ENCODE measurements at places on chromosomes 5 and 9. TPM values are rescaled to one million over a fixed set of nuclear protein-coding genes. Genes with fewer than 3 reads are reported as not detected.

The APBA1 gene
- 5.1 TPM for total RNA-seq

The GABBR2 gene
- 0.06 TPM for total RNA-seq

The LRRC70 gene
- total RNA-seq, result 3.6 TPM

The OTULINL gene
- total RNA-seq, result 10.8 TPM

The ADGRV1 gene
- total RNA-seq, result 7.0 TPM

The SUSD1 gene
- 19.8 TPM for total RNA-seq

The TLX3 gene
- total RNA-seq, result not detected

The EPB41L4A gene
- 39.0 TPM for total RNA-seq

- no peaks in the 10 kb centered on the region for H3K27me3 ChIP-seq
- H3K4me3 ChIP-seq, result no peak overlapping the region
- no peak overlapping the region for H3K27ac ChIP-seq
- DNase-seq, result no peak
- H3K36me3 ChIP-seq, result no peaks in the 10 kb centered on the region
- no peaks in the 10 kb centered on the region for H3K4me1 ChIP-seq
These were observed 80.0 kb downstream of the MAN2A1 start for GRCh38 chr5:109769597-109770291.

GRCh38 chr5:54659700-54660131 is 142.2 kb downstream of the SNX18 start:
- no peak overlapping the region for H3K27ac ChIP-seq
- no peak for DNase-seq
- H3K27me3 ChIP-seq, result no peaks in the 10 kb centered on the region
- H3K4me1 ChIP-seq, result no peaks in the 10 kb centered on the region

- H3K27ac ChIP-seq, result peak within 1 kb of the TSS; percentile 87
- no peaks in the 10 kb centered on the region for H3K36me3 ChIP-seq
- peaks cover 22% of the 10 kb centered on the region for H3K4me1 ChIP-seq
- H3K27me3 ChIP-seq, result no peaks in the 10 kb centered on the region
- peak; percentile 96 for DNase-seq
- peak within 1 kb of the TSS; percentile 85 for H3K4me3 ChIP-seq
These were observed at the start of the genes CWC27 and SREK1IP1 for GRCh38 chr5:64768358-64769312. TSS of gene CWC27 (plus strand) at chr5:64768930. CDS start at chr5:64769147, 217 bp downstream. TSS of gene SREK1IP1 (minus strand) at chr5:64768691. CDS start at chr5:64768517, 174 bp downstream.

DNA sequence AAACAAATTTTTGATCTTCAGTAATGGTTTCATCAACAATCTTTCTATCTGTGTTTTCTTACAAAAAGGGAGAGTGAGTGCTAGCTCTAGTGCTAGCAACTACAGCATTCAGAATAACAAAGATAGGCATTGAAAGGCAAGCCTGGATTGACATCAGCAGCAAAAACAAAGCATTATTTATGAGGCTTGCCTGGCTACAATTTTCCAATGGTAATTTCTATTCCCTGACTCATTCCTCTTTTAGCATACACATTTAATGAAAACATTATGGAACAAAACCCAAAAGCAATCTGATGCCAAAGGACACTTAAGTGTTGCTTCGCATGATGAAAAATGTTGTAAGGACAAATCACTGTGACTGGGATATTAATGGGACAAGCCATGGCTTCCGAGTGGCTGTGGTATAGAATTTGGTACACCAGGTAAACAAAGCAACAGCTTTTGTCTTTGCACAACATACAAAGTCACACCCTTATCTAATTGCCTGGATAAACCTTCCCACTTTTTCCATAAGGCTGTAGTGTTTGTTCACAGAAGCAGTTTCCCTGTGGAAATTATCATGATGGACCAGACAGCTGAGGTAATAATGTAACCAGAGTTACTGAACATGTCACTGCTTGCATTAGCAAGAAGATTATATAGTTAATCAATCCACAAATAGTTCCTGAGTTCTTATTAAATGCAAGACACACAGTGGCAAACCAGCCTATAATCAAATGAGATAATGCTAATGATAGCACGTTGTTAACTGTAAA is 179.8 kb upstream of the EDIL3 start:
- no peaks in the 10 kb centered on the region for H3K36me3 ChIP-seq
- no peak overlapping the region for H3K27ac ChIP-seq
- H3K4me1 ChIP-seq, result no peaks in the 10 kb centered on the region
- no peak overlapping the region for H3K4me3 ChIP-seq

DNA sequence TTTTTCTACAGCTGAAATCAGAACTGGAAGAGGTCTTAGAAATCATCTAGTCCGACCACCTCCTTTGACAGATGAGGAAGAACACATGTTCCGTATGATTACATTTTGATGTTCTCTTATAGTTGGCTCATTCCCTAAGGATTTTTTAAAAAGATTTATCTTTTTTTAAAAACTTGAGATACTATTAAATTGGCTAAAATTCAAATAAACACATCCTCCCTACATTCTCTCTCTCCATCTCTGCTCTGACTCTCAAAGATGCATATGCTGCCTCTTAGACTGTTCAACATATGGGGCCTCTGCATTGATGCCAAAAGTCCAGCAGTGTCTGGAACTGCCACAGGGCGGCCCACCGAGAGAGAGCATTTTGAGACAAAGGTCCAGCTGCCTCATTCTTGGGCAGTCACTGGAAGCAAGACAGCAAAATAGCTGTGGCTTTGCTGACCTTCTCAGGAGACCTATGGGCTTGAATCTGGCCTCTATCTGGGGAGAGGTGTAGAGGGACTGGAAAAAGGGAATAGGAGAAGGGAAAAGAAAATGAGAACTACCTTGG is 12.8 kb upstream of the TSSK1B start:
- no peaks in the 10 kb centered on the region for H3K36me3 ChIP-seq
- H3K4me3 ChIP-seq, result no peak overlapping the region
- peak; percentile 83 for DNase-seq
- H3K4me1 ChIP-seq, result no peaks in the 10 kb centered on the region

- H3K27ac ChIP-seq, result no peak overlapping the region
- H3K4me3 ChIP-seq, result no peak overlapping the region
- no peak for DNase-seq
- no peaks in the 10 kb centered on the region for H3K4me1 ChIP-seq
- peaks cover 2% of the 10 kb centered on the region for H3K36me3 ChIP-seq
These were observed 10.0 kb downstream of the TLE4 start for GRCh38 chr9:79581794-79582193.

GRCh38 chr5:543755-544674 is 19.8 kb upstream of the SLC9A3 start:
- H3K27me3 ChIP-seq, result no peaks in the 10 kb centered on the region
- H3K4me1 ChIP-seq, result no peaks in the 10 kb centered on the region
- no peak overlapping the region for H3K4me3 ChIP-seq

DNA sequence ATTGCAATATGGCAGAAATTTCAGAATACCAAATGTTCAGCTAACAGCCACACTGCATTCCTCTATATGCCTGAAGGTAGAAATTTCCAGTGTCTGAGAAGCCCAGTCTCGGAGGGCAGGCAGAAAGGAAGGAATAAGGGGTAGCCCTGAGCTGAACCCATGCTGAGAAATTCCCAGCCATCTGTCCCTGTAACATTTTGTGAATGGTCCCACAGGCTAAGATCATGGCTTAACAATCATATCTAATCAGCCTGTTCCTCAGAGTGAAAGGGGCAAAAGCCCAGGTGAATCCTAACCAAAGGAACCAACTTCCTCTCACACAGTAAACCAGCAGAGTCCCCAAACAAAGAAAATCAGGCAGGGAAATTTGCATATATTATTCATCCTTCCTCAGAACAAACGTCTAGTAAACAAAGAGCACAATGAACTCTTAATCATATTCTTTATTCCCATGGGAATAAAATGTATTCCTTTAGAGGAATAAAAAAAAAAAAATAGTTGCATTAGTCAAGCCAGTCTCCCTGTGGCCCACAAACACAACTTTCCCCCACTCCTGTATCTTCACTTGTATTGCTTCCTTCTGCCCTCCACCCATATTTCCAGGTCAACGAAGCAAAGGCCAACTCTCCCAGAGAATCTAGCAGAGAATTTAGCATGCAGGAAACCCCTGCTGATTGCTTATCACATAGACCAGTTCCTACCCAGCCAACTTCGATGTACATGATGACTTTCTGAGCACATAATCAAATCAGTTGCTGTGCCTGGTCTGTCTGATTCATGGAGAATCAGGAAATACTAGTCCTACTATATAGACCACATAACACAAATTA is 257.6 kb downstream of the FAM114A2 start:
- H3K27me3 ChIP-seq, result no peaks in the 10 kb centered on the region
- no peak overlapping the region for H3K27ac ChIP-seq
- no peak for DNase-seq
- no peaks in the 10 kb centered on the region for H3K36me3 ChIP-seq

GRCh38 chr5:169052207-169052606 is 248.7 kb downstream of the SLIT3 start:
- no peaks in the 10 kb centered on the region for H3K36me3 ChIP-seq
- peaks cover 3% of the 10 kb centered on the region for H3K4me1 ChIP-seq
- no peak overlapping the region for H3K27ac ChIP-seq
- H3K27me3 ChIP-seq, result no peaks in the 10 kb centered on the region
- no peak overlapping the region for H3K4me3 ChIP-seq

- H3K4me3 ChIP-seq, result no peak overlapping the region
- no peaks in the 10 kb centered on the region for H3K36me3 ChIP-seq
- H3K27me3 ChIP-seq, result no peaks in the 10 kb centered on the region
- no peaks in the 10 kb centered on the region for H3K4me1 ChIP-seq
These were observed 69.5 kb upstream of the ANXA1 start for GRCh38 chr9:73081979-73082657.

- DNase-seq, result no peak
- no peaks in the 10 kb centered on the region for H3K27me3 ChIP-seq
- no peak overlapping the region for H3K4me3 ChIP-seq
- H3K4me1 ChIP-seq, result no peaks in the 10 kb centered on the region
- no peaks in the 10 kb centered on the region for H3K36me3 ChIP-seq
These were observed 242.3 kb upstream of the PTGER4 start for GRCh38 chr5:40437452-40437861.

- H3K4me3 ChIP-seq, result no peak overlapping the region
- H3K4me1 ChIP-seq, result no peaks in the 10 kb centered on the region
- no peaks in the 10 kb centered on the region for H3K27me3 ChIP-seq
- no peak for DNase-seq
These were observed 33.0 kb downstream of the LMNB1 start for GRCh38 chr5:126809916-126810315.

- H3K4me1 ChIP-seq, result no peaks in the 10 kb centered on the region
- H3K27me3 ChIP-seq, result no peaks in the 10 kb centered on the region
- DNase-seq, result peak; percentile 12
- no peaks in the 10 kb centered on the region for H3K36me3 ChIP-seq
- H3K27ac ChIP-seq, result no peak overlapping the region
These were observed 220.5 kb downstream of the FOXD4L6 start for GRCh38 chr9:40907657-40908624.

GRCh38 chr5:95721582-95722295 is 9.4 kb upstream of the RHOBTB3 start:
- no peak overlapping the region for H3K27ac ChIP-seq
- no peak overlapping the region for H3K4me3 ChIP-seq
- H3K27me3 ChIP-seq, result no peaks in the 10 kb centered on the region

- no peak overlapping the region for H3K27ac ChIP-seq
- H3K36me3 ChIP-seq, result no peaks in the 10 kb centered on the region
- H3K4me3 ChIP-seq, result no peak overlapping the region
- H3K4me1 ChIP-seq, result no peaks in the 10 kb centered on the region
These were observed 465.9 kb downstream of the DMAC1 start for GRCh38 chr9:7333719-7334118.

GRCh38 chr9:134757216-134757975 is 115.8 kb downstream of the COL5A1 start:
- H3K4me1 ChIP-seq, result no peaks in the 10 kb centered on the region
- DNase-seq, result no peak
- H3K36me3 ChIP-seq, result peaks cover 3% of the 10 kb centered on the region

- DNase-seq, result no peak
- H3K27ac ChIP-seq, result no peak overlapping the region
- no peaks in the 10 kb centered on the region for H3K4me1 ChIP-seq
- H3K27me3 ChIP-seq, result no peaks in the 10 kb centered on the region
- no peak overlapping the region for H3K4me3 ChIP-seq
- H3K36me3 ChIP-seq, result no peaks in the 10 kb centered on the region
These were observed 66.7 kb upstream of the HSPB3 start for GRCh38 chr5:54388811-54389210.

GRCh38 chr9:91746904-91747303 is 203.1 kb downstream of the ROR2 start:
- no peaks in the 10 kb centered on the region for H3K36me3 ChIP-seq
- no peak overlapping the region for H3K27ac ChIP-seq
- H3K4me1 ChIP-seq, result no peaks in the 10 kb centered on the region
- no peaks in the 10 kb centered on the region for H3K27me3 ChIP-seq

- H3K4me1 ChIP-seq, result no peaks in the 10 kb centered on the region
- no peaks in the 10 kb centered on the region for H3K27me3 ChIP-seq
- no peak overlapping the region for H3K4me3 ChIP-seq
- no peaks in the 10 kb centered on the region for H3K36me3 ChIP-seq
- peak; percentile 24 for DNase-seq
- H3K27ac ChIP-seq, result no peak overlapping the region
These were observed 18.4 kb upstream of the LRRC14B start for GRCh38 chr5:172841-173251.

- no peaks in the 10 kb centered on the region for H3K27me3 ChIP-seq
- DNase-seq, result no peak
- H3K4me3 ChIP-seq, result no peak overlapping the region
- H3K36me3 ChIP-seq, result no peaks in the 10 kb centered on the region
- H3K4me1 ChIP-seq, result no peaks in the 10 kb centered on the region
These were observed 9.4 kb upstream of the BTF3 start for GRCh38 chr5:73488806-73489205.

DNA sequence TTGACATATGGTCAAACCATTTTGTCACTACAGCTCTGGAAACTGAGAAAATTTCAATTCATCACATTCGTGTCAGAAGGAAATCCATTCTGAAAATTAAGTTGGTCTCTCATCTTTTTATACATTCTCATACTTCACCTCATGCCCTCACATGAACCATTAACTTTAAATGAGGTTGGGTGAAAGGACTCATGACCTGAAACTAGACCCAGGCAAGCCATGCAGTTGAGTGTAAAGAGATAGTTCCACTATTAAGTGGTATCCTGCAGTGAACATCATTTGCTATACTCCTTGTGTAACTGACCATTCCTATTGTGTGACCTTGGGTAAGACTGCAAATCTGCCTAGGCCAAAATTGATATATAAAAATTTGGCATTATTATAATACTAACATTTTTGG is 299.6 kb upstream of the GRIN3A start:
- no peaks in the 10 kb centered on the region for H3K4me1 ChIP-seq
- H3K27ac ChIP-seq, result no peak overlapping the region

GRCh38 chr5:3596261-3596825 is 711 bp downstream of the IRX1 start:
- H3K36me3 ChIP-seq, result no peaks in the 10 kb centered on the region
- peaks cover 53% of the 10 kb centered on the region for H3K27me3 ChIP-seq
- no peak overlapping the region for H3K27ac ChIP-seq
- no peaks in the 10 kb centered on the region for H3K4me1 ChIP-seq

GRCh38 chr5:52043543-52043942 is 660.3 kb downstream of the ISL1 start:
- H3K36me3 ChIP-seq, result no peaks in the 10 kb centered on the region
- H3K27ac ChIP-seq, result no peak overlapping the region
- no peak for DNase-seq
- no peaks in the 10 kb centered on the region for H3K27me3 ChIP-seq
- no peak overlapping the region for H3K4me3 ChIP-seq

GRCh38 chr9:16367605-16368231 is 502.8 kb downstream of the BNC2 start:
- no peak for DNase-seq
- H3K27ac ChIP-seq, result no peak overlapping the region
- no peaks in the 10 kb centered on the region for H3K36me3 ChIP-seq
- H3K4me1 ChIP-seq, result no peaks in the 10 kb centered on the region
- no peak overlapping the region for H3K4me3 ChIP-seq

Data from kidney (tissue), 22 donors.